Fibroblast of upper back skin (primary cell): ENCODE measurements at places on chromosomes 4 and X.

DNA sequence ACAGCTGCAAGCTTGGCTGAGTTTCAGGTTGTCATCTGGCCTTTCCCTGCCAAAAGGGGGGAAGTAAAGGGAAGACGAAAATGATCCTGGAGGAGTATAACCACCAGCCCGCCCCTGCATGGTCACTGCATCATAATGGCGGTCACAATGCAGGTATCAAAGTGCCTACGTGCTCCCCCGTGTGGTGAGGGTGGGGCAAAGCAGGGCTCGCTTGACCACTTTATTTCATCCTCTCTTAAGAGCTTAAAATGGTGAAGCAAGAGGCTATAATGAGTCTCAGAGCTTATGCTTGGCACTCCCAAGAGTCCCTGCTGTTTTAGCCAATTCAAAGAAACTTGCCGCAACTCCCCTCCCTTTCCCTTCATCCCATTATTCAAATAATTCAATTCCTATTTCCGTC lies 105.6 kb downstream of the APOOL start:
- no peak for DNase-seq

- DNase-seq: no peak
Measured at GRCh38 chr4:7170012-7170411, 22.3 kb upstream of the SORCS2 start.

- DNase-seq: no peak
Measured at GRCh38 chr4:1396806-1397455, 9.3 kb downstream of the NKX1-1 start.

- DNase-seq: peak; percentile 39
Measured at GRCh38 chr4:159272273-159273140, 169.6 kb downstream of the RAPGEF2 start.

- no peak for DNase-seq
Measured at GRCh38 chr4:184897895-184898294, 72.1 kb upstream of the ACSL1 start.

- no peak for DNase-seq
Measured at GRCh38 chrX:15391850-15392249, 7.6 kb upstream of the VEGFD start.
